ENCODE measurements at places on chromosomes 16 and 17. TPM values are rescaled to one million over a fixed set of nuclear protein-coding genes. Genes with fewer than 3 reads are reported as not detected.

DNA sequence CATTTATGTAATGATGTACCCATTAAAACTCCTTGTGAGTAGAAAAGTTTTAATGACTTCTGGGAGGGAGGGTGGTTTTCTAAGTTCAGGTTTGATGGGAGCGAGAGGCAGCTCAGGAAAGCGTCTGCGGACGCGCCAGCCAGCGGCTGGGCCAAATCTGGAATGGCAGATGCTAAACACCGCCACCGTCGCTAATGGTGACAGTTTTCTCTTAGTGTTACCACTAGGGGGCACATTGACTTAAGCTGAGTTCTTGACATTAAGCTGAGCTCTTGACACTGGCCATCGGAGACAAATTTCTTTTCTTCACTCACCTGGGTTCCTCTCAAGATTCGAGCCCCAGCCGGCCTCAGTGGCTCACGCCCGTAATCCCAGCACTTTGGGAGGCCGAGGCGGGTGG is 6.7 kb downstream of the TRPV1 start:
- peak; percentile 58 for DNase-seq

- DNase-seq: peak; percentile 94
Observed at GRCh38 chr16:30377812-30378235, 3.2 kb downstream of the MYL11 start.

GRCh38 chr17:40432864-40433528 is 10.3 kb upstream of the IGFBP4 start:
- DNase-seq: no peak

GRCh38 chr16:57051696-57052228 is 40.6 kb upstream of the CPNE2 start:
- no peak for DNase-seq

Gene RHBDF2
- 482 TPM for total RNA-seq

DNA sequence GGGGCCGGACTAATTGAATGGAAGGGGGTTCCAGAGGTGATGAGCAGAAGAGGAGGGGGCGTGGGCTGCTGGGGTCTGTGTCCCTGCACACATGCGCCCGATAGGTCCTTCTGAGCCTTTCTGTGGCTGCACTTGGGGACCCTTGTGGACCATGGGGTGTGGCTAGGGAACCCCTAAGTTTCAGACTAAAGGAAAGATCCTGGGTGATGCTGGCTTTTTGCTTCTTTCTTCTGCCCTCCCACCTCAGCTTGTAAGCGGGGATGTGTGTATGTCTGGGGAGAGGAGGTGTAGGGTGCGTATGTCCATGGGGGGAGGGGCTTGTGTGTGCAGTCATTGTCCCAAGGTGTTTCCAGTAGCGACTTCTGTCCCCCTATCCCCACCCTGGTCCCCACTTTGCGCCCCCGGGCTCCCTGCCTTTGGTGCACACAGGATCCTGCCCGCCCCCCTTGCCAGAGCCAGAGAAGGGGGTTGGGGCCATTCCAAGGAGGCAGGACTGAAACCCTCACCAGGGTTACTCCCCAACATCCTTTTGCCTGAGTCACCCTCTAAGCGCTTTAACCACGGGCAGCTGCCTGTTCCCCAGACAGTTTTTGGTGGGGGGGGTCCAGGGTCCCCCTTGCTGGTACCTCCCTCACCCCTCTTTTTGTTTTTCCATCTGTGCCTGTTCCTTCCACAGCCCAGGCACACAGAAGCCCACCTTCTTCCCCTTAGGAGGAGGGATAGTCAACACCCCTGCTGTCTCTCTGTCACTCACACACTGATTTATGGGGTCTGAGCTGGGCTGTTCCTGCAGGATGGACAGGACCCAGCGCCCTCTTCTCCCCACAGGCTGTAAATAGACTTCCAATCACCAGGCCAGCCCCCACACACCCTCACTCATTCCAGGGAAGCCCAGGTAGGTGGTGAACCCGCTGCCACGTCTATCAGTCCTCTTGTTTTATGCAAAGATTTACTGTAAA is 83.2 kb downstream of the ARHGAP23 start:
- DNase-seq: no peak

- DNase-seq: peak; percentile 86
Observed at GRCh38 chr17:40577611-40578065, 12.4 kb upstream of the CCR7 start.

Gene HCRT
- total RNA-seq: not detected

- DNase-seq: no peak
Observed at GRCh38 chr17:70677783-70678647, 508.7 kb downstream of the KCNJ2 start.

DNA sequence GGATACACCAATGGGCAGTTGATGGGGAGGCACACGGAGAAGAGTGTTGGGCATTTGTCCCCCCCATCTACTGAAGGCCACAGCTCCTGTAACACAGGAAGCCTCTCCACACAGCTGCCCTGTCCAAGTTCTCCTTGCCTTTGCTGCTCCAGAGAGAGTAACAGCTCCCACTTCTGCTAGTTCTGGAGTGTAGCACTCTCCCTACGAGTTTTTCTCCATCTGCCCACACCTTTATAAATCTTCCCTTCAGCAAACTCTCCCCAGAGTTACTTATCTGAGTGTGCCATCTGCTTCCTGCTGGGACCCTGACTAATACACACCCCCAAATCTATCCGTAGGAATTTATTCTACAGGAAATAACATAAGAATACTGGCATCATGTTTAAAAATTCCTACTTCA is 42.6 kb upstream of the ERN1 start:
- no peak for DNase-seq

DNA sequence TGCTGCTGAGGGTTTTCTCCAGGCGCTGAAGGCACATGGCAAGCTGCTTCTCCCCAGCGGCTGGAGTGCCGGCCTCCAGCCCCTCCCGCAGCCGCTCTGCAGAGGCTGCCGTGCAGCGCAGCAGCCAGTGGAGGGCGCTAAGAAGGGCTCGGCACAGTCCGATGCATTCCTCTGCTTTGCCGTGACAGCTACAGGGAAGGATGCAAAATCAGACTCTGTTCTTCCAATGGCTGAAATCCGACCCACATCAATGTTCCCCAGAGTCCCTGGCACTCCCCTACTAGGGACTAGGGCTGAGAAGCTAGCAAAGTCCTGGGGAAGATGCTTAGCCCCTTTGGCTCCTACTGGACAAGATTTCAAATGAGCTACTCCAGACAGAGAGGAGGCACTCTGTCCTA is 19.0 kb downstream of the MED24 start:
- DNase-seq: no peak

Gene PRAC2
- total RNA-seq: not detected

Gene STX1B
- 2.7 TPM for total RNA-seq
